ENCODE measurements at places on chromosomes 4 and X.

DNA sequence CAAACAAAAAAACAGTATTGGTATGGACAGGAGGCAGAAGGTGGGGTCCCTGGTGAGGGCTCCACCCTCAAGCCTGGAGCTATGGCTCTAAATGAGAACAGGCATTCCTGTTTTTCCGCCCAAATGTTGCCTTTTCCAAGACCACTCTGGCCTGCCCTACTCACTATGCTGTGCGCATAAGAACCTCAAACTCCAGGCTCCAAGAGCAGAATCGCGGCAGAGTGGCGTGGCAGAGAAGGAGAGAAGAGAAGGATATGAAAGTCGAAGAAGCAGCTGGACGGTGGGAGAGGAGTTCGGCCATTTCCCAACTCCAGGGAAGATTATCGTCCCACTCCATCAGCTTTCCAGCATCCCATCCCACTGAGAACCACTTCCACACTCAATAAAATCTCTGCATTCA, 207.8 kb downstream of the FAT4 start:
- no peak for DNase-seq

DNA sequence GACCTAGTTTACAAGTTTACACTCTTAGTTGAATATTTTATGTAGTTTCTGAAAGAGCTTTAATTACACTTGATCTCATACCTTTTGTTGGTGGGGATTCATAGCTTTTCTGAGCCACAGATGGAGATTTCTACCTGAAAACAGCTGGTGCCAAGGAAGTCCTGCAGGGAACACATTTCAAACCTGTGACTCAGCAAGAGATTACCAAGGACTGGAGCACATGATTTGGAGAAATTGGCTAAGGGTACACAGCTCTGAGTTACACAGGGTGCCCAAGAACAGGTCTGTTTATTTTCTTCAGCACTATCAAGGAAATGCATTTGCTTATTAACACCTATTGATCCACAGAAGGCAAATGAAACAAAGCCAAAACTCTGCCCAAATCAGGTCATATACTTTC, 691.5 kb downstream of the KCTD8 start:
- peak; percentile 46 for DNase-seq

DNA sequence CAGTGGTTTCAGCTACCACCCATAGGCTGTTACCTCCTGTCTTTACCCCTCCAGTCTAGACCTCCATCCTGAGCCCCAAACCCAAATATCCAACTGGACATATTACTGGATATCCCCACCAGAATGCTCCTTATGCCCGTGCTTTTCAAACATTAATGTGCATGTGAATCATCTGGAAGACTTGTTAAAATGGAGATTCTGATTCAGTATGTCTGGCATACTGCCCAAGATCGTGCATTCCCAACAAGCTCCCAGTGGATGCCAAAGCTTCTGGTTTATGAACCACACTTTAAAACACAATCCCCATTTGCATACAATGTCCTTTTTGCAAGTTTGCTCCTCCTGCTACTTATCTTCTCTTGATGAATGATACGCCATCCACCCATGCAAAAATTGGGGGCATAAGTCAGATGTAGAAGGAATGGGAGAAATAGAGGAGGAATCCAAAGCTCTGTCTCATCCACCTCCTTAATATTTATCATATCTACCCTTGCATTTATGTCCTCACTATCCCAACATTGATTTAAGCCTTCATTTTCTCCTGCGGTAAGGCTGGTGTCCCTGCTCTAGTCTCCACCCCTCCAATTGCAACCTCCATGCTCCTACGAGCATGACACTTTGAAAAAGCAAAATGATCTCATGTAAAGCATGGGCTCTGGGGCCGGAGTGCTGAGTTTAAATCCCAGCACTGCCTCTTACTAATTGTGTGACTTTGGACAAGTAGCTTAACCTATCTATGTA, 7.4 kb upstream of the PGRMC1 start:
- DNase-seq: no peak

DNA sequence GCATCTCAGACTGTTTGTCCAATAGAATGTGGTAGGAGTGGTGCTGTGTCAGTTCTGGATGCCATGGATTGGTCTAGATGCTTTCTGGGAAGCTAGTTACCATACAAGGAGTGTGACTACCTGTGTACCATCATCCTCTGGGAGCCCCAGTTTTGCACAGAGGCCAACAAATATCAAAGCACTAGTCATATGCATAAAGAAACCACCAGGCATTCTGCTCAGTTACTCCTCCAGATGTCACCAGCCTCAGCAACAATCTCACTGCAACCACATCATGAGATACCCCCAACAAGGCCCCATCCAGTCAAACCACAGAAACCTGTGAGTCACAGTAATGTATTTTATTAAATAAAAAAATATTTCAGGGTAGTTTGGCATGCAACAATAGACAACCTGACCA, 435.8 kb upstream of the CPEB2 start:
- no peak for DNase-seq

DNA sequence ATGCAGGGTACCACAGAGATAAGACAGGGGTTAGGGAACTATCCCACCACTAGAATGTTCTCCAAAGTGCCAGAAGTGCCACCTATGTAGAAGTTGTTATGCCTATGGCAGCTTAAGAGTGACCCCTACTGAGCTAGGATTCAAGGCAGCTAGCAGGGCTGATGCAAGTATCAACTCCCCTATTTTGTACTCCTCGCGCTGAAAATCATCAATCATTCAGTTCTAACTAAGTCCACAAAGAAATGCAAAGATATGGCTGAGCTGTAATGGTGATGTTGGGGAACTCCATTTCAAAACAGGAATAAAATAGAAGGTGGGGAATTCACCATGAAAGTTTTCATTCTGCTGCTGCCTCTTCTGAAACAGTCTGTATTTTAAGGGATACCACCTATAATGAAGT, 13.8 kb downstream of the ACSL4 start:
- no peak for DNase-seq

DNA sequence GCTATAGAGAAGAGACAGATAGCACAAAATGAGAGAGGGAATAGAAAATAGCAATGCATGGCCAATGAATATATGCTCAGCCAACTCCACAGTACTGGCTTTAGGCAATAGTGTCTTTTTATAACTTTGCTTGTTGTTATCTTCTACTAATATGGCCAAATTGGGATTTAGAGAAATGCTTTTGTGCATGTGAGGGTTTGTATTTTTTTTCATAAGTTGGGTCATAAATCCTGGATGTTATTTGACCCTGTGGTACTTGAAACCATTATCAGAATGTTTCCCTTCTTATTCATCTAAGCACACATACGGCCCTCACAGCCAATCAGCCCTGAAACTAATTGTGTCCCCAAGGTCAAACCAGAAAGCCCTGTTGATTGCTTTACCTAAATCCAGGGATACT, 35.2 kb upstream of the LPAR4 start:
- no peak for DNase-seq

- no peak for DNase-seq
These were observed 10.1 kb upstream of the FAT1 start for GRCh38 chr4:186733778-186734177.
